ENCODE measurements at places on chromosomes 1 and 21. TPM values are rescaled to one million over a fixed set of nuclear protein-coding genes. Genes with fewer than 3 reads are reported as not detected.

The MNDA gene
- polyA plus RNA-seq, result 2.9 TPM

The CTBS gene
- polyA plus RNA-seq, result 5.2 TPM

The MPL gene
- 0.22 TPM for polyA plus RNA-seq

The G0S2 gene
- 3.8 TPM for polyA plus RNA-seq

The SEC16B gene
- 6.3 TPM for polyA plus RNA-seq

The AUNIP gene
- polyA plus RNA-seq, result 0.71 TPM

The TRIM67 gene
- polyA plus RNA-seq, result 0.08 TPM

The RAB3B gene
- 0.15 TPM for polyA plus RNA-seq

The KHDC4 gene
- polyA plus RNA-seq, result 38.0 TPM

The LMOD1 gene
- 48.7 TPM for polyA plus RNA-seq

The ADORA3 gene
- polyA plus RNA-seq, result 0.40 TPM

DNA sequence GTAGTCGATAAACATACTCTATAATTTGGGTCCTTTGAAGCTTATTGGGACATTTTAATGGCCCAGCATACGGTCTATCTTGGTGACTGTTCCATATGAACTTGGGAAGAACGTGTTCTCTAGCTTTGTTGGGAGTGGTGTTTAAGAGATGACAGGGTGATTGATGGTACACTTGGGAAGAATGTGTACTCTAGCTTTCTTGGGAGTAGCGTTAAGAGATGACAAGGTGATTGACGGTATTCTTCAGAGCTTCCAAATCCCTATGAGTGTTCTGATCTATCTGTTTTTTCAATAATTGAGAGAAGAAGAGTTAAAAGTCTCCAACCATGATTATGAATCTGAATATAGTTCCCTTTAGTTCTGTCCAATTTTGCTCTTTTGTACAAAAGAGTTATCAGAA, 9.4 kb downstream of the NPHP4 start:
- DNase-seq, result no peak

- no peak for DNase-seq
Measured at GRCh38 chr1:74571891-74572290, 59.5 kb upstream of the LRRC53 start.

GRCh38 chr1:192489047-192489446, 86.5 kb upstream of the RGS1 start:
- no peak for DNase-seq

- no peak for DNase-seq
Measured at GRCh38 chr1:228276174-228276831, 68.5 kb downstream of the OBSCN start.

DNA sequence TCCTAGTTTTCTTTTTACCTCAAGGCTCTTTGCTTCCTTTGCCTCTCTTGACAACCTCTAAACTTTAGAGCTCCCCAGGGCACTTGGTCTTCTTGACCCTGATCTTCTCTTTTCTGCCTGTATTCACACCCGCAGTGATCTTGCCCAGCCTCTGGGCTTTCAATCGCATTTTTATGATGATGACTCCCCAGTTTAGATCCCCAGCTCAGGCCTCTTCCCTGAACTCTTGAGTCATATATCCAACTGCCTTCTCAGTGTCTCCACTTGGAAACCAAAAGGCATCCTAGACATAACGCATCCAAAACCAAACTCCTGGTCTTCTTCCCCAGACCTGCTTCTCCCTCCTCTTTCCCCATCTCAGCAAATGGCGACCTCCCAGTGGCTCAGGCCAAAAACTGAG, 6.5 kb downstream of the STUM start:
- DNase-seq, result no peak

- DNase-seq, result no peak
Measured at GRCh38 chr21:42654179-42654912, 925 bp downstream of the PDE9A start.

GRCh38 chr1:59512702-59513101, 215.8 kb downstream of the FGGY start:
- no peak for DNase-seq

GRCh38 chr1:203461717-203462116, 13.9 kb upstream of the PRELP start:
- DNase-seq, result no peak

DNA sequence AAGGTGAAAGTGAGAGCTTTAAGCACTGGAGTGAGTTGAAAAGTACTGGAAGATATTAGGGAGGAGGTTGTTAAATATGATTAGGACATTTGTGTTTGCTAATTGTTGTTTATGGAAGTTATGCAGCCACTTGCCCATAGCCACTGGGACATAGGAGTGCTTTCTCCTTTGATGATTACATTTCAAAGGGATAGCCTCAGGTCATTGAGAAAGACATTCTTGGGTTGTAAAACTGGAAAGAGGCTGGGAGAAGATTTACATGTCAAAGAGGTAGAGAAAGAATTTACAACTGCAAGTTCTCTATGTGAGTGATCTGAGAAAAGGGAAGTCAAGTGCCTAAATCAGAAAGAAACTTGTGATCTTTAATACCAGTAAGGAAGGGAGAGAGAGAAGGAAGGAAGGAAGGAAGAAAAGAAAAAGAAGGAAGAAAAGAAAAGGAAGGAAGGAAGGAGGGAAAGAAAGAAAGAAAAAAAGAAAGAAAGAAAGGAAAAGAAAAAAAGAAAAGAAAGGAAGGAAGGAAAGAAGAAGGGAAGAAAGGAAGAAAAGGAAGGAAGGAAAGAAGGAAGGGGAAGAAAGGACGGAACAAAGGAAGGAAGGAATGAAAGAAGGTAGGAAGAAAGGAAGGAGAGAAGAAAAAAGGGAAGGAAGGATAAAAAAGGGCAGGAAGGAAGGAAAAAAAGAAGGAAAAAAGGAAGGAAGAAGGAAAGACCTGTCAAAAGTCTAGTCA, 284.6 kb upstream of the DPYD start:
- no peak for DNase-seq

DNA sequence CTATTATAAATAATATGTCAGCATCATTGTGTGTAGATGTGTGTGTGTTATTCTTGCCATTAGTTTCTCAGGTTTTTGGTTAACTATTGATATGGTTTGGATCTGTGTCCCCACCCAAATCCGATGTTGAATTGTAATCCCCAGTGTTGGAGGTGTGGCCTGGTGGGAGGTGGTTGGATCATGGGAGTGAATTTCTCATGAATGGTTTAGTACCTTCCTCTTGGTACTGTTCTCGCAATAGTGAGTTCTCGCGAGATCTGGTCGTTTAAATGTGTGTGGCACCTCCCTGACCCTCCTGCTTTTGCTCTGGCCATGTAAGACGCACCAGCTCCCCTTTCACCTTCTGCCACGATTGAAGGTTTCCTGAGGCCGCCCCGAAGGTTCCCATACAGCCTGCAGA, 9.6 kb upstream of the POFUT2 start:
- no peak for DNase-seq

DNA sequence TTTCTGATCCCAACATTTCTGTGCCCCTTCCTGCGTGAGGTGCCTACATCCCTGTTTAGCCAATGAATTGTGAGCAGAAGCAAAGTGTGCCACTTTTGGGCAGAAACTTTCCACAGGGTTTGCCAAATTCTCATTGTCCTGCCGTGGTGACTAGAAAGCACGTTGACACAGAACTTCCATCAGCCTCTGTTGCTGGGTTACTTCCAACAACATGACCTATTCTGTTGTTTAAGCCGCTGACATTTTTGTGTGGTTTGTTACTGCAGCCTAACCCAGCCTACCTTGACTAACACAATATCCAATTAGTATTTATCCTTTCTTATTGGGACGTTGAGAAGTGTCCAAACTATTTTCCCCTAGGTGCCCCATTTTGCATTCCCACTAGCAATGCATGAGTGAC, 136.8 kb downstream of the URB2 start:
- no peak for DNase-seq

DNA sequence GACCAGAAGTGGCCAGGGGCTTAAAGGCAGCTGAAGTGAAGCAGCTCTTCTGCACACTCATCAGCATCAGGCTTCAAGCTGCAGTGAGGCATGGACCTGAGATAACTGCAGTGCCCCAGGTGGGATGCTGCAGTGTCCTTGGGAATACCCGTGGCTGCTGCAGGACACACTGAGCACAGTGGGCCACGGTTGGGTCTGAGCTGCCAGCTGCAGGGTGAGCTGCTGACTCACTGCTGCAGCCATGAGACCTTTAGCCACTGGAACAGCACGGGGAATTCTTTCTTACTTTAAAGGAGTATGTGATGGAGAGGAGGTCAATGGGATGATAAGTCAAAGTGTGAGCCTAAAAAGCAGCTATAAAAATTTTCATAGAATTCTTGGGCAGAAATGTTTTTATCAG, 102.1 kb downstream of the XCL2 start:
- no peak for DNase-seq

DNA sequence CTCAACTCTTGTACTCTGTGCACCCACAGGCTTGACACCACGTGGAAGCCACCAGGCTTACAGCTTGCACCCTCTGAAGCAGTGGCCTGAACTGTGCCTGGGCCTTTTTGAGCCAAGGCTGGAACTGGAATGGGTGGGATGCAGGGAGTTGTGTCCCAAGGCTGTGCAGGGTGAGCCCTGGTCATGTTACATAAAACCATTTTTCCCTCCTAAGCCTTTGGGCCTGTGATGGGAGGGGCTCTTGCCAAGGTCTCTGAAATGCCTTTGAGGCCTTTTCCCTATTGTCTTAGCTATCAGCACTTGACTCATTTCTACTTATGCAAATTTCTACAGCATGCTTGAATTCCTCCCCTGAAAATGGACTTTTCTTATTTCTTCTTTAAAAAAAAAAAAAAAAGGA, 14.1 kb downstream of the VN1R5 start:
- no peak for DNase-seq

- DNase-seq, result no peak
Measured at GRCh38 chr1:229896861-229897260, 170.2 kb upstream of the GALNT2 start.

- DNase-seq, result no peak
Measured at GRCh38 chr21:28788030-28788429, 204.6 kb downstream of the LTN1 start.

GRCh38 chr1:7623842-7624241, 147.3 kb upstream of the VAMP3 start:
- no peak for DNase-seq

GRCh38 chr1:152036267-152037216, at the start of gene S100A11:
Gene S100A11 (minus strand): TSS chr1:152037004. CDS start chr1:152036915, 89 bp downstream.
- no peak for DNase-seq

DNA sequence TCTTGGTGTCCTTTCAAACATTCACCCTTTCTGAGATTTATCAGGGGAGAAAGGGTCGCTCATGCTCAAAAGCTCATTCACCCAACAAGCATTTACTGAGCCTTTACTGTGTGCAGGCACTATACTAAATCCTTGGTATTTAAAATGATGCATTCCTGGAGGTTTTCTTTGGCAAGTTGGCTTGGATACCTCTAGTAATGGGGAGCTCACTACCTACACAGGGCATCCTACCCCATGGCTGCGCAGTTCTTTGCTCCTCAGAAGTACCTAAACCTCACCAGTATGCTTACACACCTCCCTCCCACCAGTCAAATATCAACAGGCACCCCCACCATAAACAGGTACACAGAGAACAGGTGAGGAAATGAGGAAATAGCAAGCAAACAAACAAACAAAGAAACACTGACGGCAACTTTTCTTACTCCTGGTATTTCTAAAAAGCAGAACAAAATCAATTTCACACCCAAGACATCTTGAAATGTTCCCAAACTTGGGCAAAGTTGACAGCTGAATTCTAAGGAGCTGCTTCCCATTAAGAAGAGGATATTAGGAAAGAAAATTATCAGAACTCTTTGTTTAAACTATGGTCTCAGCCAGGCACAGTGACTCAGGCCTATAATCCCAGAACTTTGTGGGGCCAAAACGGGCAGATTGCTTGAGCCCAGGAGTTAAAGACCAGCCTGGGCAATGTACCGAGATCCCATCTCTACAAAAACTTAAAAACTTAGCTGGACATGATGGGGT, 104.8 kb downstream of the PSMG1 start:
- no peak for DNase-seq

DNA sequence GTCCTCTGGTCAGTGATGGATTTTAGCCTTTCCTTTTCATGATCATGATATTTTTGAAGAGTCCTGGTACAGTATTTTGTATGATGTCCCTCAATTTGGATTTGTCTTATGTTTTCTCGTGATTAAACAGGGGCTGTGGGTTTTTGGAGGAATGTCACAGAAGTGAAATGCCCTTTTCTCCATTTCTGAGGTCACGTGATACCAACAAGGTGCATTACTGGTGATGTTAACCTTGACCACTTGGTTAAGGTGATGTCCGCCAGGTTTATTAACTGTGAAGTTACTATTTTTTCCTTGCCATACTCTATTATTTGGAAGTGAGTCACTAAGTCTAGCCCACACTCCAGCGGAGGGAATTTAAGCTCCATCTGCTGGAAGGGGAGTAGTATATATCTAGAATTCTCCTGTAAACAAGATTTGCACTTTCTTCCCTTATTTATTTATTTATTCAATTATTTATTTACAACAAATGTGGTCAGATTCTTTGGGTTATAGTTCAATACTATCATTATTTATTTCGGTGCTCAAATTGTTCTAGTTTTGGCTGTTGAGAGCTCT, 123.4 kb downstream of the HIVEP3 start:
- DNase-seq, result no peak

DNA sequence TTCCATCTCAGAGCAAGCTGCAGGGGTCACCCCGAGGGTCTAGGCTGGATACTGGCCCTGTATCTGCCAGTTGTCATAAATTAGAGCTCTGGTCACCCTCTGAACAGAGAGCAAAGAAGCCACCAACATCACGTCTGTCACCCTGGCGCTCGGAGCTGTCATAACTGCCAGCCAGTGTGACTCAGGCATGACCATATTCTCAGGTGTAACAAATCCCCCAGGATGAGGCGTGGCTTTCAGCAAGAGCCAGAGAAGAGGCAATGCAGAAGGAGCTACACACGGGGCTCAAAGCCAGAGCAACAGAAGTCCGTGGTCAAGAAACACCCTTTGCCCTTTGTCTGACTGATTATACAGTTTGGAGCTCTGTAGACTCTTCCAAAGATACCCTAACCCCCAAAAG, 40.0 kb downstream of the PRAMEF20 start:
- no peak for DNase-seq

- DNase-seq, result no peak
Measured at GRCh38 chr1:164559342-164560051, 513 bp downstream of the PBX1 start.

DNA sequence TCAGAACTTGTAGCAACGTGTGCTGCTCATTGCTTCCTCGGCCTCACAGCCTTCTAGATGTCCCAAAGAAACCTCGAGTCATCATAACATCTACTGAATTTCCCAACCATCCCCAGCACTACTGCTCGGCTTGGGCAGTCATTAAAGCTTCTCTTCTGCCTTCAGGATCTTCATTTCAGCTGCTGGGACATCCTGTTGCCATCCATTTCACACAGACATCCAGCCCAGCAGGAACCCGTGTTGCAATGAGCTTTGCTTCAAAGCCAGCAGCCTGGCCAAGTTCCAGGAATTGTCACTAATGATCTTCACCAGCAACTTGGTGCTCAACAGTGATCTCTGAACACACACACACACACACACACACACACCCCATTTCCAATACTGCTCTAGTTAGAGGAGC, 18.5 kb downstream of the WLS start:
- no peak for DNase-seq
